ENCODE measurements at places on chromosomes 11 and 22.

GRCh38 chr11:16347928-16348685 is 8.2 kb downstream of the SOX6 start:
- no peak for DNase-seq

DNA sequence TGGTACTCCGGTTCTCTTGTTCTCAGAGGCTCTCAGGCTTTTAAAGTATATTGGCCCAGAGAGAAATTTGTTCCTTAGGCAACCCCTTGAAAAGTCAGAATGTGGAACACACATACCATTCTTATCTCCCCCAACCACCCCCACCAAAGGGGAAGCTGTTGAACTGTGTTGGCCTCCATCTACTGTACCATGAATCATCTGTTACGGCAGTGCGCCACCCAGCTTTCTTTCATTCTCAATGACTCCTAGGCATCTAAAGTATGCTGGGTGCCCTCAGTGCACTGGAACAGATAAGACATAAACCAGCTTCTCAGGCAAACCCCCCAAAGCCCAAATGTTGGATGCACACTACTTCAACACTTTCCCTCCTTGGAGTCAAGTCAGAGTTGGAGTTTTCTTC is 696.2 kb upstream of the TENM4 start:
- no peak for DNase-seq

GRCh38 chr11:67400942-67401494 is 640 bp downstream of the PPP1CA start:
- no peak for DNase-seq

DNA sequence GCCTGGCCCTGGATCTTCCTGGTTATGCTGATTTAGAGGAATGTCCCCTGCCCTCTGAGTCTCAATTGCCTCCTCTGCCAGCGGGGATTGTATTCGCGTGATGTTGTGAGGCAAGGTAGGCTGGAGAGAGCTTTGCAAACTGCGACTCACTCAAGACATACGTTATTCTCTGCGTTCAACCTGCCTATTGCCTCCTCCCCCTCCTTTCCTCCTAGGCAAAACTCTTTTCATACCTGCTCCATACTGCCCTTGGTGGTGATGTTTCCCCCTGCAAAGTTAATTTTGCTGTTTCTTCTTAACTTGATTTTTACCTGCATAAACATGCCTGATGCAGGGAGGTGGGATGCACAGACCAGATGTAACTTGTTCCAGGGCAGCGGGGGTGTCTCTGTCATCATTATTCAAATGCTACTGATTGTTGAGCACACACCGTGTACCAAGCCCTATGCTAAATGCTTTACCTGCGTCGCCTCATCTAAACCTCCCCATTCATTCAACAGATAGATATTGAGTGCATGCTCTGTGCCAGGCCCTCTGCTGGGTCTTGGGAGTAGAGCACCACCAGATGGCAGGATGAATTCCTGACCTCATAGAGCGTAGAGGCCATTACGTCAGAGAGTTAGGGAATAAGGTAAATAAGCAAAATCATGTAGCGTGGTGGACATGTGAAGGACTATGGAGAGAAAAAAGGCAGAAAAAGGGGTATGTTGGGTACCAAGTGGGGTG is 29.0 kb downstream of the SGSM1 start:
- no peak for DNase-seq

DNA sequence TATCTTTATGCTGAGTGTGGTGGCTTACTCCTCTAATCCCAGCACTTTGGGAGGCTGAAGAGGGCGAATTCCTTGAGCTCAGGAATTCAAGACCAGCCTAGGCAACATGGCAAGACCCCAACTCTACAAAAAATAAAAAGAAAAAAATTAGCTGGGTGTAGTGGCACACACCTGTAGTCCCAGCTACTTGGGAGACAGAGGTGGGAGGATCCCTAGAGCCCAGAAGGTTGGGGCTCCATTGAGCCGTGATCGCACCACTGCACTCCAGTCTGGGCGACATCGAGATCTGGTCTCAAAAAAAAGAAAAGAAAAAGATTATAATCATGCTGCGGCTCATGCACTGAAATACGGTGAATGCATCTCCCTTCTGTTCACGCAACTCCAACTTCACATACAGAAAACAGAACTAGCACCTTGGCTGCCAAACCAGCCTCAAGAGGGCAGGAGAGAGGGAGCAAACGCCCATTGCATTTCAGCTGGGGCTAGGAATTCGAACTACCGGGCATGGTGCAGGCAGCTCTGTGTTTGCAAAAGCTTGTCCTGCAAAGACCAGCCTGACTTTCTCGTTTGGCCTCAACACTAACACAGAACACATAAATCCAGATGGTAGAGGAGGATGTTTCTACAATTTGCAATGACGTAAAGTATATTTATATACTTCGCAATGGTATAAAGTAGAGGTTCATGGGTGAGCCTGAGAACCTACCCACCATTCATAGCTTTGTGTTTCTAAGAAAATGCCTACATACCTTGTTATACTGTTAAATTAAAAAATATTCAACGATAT is 6.3 kb upstream of the SYNGR1 start:
- DNase-seq = peak; percentile 24

- DNase-seq = no peak
These were observed 82.6 kb downstream of the APIP start for GRCh38 chr11:34833602-34834001.

DNA sequence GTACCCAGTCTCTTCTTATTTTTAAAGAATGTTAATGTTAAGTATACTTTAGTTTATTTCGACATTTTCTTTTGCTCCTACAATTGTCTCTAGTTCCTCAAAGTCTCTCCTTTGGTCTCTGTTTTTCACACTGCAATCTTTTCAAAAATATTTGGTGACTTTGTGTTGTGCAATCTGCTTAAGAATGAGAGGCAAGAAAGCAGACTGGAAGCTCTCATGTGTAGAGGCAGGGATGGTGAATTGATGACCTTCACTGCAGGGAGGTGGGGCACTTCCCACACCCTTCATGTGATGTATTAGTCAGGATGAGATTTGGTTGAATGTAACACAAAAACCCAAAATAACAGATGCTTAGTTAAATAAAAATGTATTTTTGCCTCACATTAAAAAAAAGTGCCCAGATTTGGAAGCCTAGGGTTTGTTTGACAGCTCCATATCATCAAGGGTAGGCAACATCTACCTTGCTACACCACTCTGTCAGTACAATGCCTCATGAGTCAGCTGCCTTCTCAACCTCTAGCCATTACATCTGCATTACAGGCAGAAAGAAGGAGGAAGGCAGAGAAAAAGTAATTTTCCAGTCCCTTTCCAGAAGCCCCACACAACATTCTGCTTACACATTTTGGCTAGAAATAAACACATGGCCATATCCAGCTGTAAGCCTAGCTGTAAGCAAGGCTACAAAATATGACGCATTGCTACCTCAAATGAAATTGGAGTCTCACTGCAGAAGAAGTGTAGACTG is 3.8 kb upstream of the MMP27 start:
- no peak for DNase-seq

- DNase-seq = no peak
These were observed 5.1 kb upstream of the B4GALNT4 start for GRCh38 chr11:363948-364761.

DNA sequence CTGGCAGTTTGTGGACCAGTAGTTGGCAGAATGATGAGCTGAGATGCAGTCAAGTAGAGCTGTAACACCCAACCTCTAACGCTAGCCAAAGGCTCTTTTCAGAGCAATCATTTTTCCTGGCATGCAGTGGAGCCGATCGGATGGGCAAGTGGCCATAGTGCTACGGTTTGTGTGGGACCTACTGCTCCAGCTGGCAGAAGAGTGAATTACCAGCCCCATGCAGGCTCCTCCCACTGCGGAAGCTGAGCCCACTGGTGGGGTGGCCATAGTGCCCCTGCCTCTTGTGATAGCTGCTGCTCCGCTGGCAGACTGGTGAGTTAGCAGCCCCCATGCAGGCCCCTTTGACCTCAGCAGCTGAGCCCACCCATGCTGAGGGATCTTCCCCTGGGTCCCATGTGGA is 27.0 kb upstream of the SC5D start:
- no peak for DNase-seq

- DNase-seq = no peak
These were observed 21.1 kb downstream of the FAM76B start for GRCh38 chr11:95768521-95768920.

DNA sequence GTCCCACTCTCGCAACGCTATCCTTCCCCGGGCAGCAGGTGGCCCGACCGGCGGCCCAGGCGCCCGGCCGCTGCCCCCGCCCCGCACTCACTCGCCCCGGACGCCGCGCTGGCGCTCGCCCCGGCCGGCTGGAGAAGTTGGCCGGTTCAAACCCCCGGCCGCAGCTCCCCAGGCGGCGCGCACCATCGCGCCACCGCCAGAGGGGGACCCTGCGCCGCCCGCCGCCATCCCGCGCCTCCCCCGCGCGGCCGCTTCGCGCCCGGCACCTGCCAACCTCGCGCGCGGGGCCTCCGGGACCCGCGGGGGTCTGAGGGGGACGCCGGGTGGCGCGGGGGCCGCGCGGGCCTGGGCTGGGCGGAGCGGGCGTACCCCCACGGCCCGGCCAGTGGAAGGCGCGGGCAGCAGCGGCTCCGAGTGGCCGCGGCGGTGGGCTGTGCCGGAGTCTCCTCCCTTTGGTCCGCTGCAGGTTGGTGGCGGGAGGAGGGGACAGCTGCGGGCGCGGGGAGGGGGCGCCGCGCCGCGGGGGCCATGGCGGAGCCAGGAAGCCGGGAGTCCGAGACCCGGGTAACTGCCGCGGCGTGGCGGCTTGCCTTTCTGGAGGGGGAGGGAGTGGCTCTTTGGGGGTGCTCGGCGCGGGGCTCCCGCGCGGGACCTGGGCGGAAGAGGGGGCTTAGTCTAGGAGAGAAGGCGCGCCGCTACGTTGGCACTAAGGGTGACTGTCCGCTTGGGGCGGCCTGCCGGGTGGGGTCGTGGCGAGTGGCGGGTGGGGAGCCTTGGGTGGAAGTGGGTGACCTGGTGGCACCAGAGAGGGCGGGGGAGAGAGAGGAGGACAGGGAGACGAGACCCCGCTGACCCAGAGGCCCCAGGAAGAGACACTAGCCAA is at the start of the genes MPST and TST:
Gene MPST, plus strand, starts transcription at position 434 of the 883 bp plus-strand sequence. Its CDS starts 95 bp downstream, at position 529.
Gene TST, minus strand, starts transcription at position 139 of the 883 bp plus-strand sequence. CDS start 715 bp downstream, outside the sequence.
- peak; percentile 33 for DNase-seq

DNA sequence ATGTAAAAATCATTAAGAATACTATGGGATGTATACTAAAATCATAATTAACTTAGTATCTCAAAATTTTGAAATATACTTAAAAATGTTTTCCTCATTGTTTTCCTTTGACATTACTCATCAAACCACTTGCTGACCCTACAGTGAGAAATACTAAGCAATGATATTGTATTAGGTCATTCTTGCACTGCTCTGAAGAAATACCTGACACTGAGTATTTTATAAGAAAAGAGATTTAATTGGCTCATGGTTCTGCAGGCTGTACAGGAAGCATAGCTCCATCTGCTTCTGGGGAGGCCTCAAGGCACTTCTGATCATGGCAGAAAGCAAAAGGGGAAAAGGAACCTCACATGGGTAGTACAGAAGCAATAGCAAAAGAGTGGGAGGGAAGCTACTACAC is 950.9 kb upstream of the CHORDC1 start:
- no peak for DNase-seq

GRCh38 chr22:33837826-33838225 is 82.5 kb downstream of the LARGE1 start:
- no peak for DNase-seq

GRCh38 chr22:38205261-38206128 is 3.7 kb downstream of the MAFF start:
- DNase-seq = no peak

GRCh38 chr22:27918341-27919221 is 475 bp downstream of the PITPNB start:
- no peak for DNase-seq

DNA sequence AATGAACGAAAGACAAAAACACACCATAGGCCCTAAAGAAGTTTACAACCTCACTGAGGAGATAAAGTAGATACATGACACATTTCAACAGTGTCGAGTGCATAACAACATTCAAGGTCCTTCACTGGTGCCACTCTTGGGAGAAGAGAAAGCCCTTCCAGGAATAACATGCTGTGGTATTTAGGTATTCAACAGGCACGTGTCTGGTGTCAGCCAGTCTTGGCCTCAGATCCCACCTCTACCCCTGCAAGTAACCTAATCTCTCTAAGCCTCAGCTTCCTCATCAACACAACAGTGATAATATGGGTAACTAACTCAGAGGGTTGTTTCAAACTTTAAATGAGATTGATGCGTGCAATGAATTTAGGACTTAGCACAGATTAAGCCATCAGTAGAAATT is 235.0 kb upstream of the ZC3H12C start:
- DNase-seq = no peak

GRCh38 chr11:707817-708420 is 1.9 kb downstream of the EPS8L2 start:
- DNase-seq = no peak

- DNase-seq = no peak
These were observed 29.3 kb upstream of the CABP7 start for GRCh38 chr22:29690476-29690875.

- no peak for DNase-seq
These were observed 5.3 kb upstream of the MALAT1 start for GRCh38 chr11:65493367-65494176.

GRCh38 chr11:47236482-47236881 is 12.1 kb downstream of the ACP2 start:
- no peak for DNase-seq

GRCh38 chr11:44067266-44067665 is 1.2 kb downstream of the ACCS start:
- peak; percentile 46 for DNase-seq

- no peak for DNase-seq
These were observed 17.0 kb downstream of the C11orf96 start for GRCh38 chr11:43959321-43959995.

DNA sequence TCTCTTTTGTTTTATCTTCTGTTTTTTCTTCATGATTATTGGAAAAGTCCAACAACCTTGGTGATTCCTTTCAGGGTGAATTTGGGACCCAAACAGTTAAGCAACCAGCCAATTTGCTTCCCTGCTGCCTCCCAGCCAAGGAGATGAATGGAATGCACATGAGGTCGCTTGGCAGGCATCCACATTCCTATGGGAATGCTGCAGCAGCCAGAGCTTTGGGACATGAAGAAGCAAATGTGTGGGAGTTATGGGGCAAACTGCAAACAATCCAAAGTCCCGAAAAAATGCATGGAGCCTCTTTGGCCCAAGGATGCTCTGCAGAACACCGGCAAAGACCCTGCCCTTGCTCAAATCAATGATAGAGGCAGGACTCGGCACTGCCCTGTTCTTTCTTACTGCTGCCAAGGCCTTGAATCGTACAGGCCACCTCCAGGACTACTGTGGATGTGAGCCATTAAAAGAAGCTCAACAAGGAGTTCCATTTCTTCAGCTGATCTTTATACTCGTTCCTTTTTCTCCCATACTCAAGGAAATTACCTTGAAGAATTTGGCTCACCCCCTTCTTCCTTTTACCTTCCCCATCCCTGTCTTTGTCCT is 117.3 kb upstream of the TEAD1 start:
- no peak for DNase-seq

DNA sequence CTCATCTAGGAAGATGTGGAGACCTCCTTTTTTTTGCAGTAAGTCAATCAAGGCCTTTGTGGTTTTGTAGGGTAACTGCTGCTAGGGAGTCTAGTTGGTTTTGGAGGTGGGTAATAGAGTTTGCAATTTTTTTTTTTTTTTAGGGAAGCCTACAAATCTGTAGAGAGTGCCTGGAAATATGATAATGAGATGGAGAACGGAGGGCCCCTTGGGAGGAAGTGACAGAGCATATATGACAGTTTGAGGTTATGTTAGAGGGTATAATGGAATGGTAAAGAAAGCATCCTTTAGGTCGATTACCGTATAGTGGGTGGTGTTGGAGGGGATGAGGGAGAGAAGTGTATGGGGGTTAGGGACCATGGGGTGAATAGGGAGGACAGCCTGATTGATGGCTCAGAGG is 98.3 kb downstream of the ELP4 start:
- DNase-seq = no peak
